ENCODE measurements at places on chromosomes 3 and 15. TPM values are rescaled to one million over a fixed set of nuclear protein-coding genes. Genes with fewer than 3 reads are reported as not detected.
A peak's percentile ranks its signal among the peaks of the same experiment; 100 is the strongest.

Gene FSD2
- 115 TPM for total RNA-seq

Gene ANKDD1A
- 0.89 TPM for total RNA-seq

Gene SLC6A20
- not detected for total RNA-seq

Gene LYZL4
- total RNA-seq = not detected

GRCh38 chr3:175041369-175041768 lies 182.2 kb downstream of the NAALADL2 start:
- no peaks in the 10 kb centered on the region for H3K36me3 ChIP-seq
- H3K4me3 ChIP-seq = no peak overlapping the region
- DNase-seq = no peak
- H3K27me3 ChIP-seq = no peaks in the 10 kb centered on the region
- no peak overlapping the region for H3K27ac ChIP-seq

GRCh38 chr3:165854696-165855095 lies 17.5 kb upstream of the BCHE start:
- no peak for DNase-seq
- no peaks in the 10 kb centered on the region for H3K36me3 ChIP-seq
- no peaks in the 10 kb centered on the region for H3K4me1 ChIP-seq
- no peak overlapping the region for H3K27ac ChIP-seq
- no peaks in the 10 kb centered on the region for H3K27me3 ChIP-seq
- no peak overlapping the region for H3K4me3 ChIP-seq

GRCh38 chr15:85847031-85847430 lies 52.3 kb upstream of the KLHL25 start:
- DNase-seq = no peak
- no peaks in the 10 kb centered on the region for H3K27me3 ChIP-seq
- H3K4me3 ChIP-seq = no peak overlapping the region

- no peaks in the 10 kb centered on the region for H3K27me3 ChIP-seq
- peak; percentile 16 for DNase-seq
- no peaks in the 10 kb centered on the region for H3K36me3 ChIP-seq
- H3K27ac ChIP-seq = no peak overlapping the region
Measured at GRCh38 chr15:46091860-46092450, 457.1 kb downstream of the SQOR start.

- no peak overlapping the region for H3K27ac ChIP-seq
- DNase-seq = no peak
- no peak overlapping the region for H3K4me3 ChIP-seq
Measured at GRCh38 chr15:67093504-67093862, 28.1 kb downstream of the SMAD3 start.

- peaks cover 9% of the 10 kb centered on the region for H3K4me1 ChIP-seq
- no peak overlapping the region for H3K27ac ChIP-seq
Measured at GRCh38 chr15:40239693-40240618, 1.1 kb downstream of the PAK6 start.

- H3K36me3 ChIP-seq = no peaks in the 10 kb centered on the region
- no peak overlapping the region for H3K27ac ChIP-seq
- no peaks in the 10 kb centered on the region for H3K4me1 ChIP-seq
- DNase-seq = no peak
Measured at GRCh38 chr15:100767001-100767825, 112.4 kb upstream of the ALDH1A3 start.
